ENCODE measurements at places on chromosomes 7 and 10.

DNA sequence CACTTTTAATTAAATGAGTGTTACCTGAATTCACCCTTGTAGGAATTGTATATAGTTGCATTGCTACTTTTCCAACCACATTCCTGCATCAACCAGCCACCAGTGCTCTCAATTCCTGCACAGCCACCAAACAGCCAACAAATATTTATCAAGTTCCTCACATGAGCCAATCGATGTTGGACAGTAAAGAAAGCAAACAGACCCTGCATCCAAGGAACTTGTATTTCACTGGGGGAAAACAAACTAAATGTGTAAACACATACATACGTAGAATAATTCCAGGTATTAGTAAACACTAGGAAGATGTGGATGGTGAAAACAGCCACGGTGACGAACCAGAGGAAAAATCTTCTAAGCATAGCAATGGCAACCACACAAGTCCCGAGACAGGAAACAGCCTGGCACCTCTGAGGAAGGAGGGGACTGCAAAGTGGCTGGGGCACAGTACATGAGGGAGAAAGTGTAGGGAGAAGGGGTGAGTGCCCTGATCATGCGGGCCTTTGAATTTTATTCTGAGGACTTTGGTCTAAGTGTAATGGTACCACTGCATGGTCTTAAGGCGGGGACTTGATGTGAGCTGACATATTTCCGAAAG, 111.2 kb downstream of the XRCC2 start:
- no peak for DNase-seq

- DNase-seq, result no peak
Measured at GRCh38 chr10:2856598-2856997, 210.8 kb upstream of the PFKP start.

- DNase-seq, result no peak
Measured at GRCh38 chr10:103517234-103518085, 24.0 kb downstream of the NEURL1 start.

DNA sequence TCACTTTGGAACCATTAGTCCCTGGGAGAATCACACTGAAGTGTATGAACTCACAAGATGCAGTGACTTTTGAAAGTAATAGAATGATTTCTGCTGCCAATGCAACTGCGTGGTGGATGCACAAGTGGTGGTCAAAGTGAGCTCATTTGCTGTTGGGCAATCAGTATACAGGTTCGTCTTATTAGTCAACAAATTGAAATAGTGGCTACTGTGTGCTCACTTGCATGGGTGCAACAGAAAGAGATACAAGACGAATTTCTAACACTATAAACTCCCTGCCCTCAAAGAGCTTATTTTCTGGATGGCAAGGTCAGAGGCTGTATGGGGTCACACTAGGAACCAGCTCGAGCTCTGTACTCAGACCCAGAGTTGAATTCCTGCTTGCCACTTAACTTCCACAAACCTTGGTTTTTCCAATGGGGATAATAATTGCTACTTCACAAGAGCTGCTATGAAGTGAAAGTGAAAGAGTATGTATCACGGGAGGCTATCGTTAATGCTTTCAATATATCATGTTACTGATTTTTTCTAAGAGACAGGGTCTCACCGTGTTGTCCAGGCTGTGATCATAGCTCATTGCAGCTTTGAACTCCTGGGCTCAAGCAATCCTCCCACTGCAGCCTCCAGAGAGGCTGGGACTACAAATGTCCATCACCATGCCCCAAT, 8.3 kb upstream of the BCL7B start:
- DNase-seq, result no peak

- no peak for DNase-seq
Measured at GRCh38 chr7:88357294-88357693, 50.6 kb upstream of the STEAP4 start.

GRCh38 chr10:92970301-92971070, 90.1 kb upstream of the CYP26C1 start:
- no peak for DNase-seq

DNA sequence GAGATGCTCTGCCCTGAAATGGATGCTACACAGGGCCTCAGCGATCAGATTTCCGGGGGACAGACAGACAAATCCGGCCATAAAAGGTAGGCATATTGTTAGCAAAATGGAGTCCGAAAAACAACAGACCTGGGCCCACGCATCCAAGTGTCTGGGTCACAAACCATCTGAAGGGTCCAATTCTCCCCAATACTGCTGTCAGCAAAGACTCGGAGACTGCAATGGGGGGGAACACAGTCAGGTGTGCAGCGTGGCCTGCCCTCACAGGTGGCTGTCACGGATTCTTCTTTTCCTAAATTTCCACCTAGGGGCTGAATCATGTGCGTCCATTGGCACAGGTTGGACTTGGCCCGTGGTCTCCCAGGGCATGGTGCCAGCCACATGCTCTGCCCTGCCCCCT, 12.9 kb downstream of the PKD1L1 start:
- DNase-seq, result no peak

DNA sequence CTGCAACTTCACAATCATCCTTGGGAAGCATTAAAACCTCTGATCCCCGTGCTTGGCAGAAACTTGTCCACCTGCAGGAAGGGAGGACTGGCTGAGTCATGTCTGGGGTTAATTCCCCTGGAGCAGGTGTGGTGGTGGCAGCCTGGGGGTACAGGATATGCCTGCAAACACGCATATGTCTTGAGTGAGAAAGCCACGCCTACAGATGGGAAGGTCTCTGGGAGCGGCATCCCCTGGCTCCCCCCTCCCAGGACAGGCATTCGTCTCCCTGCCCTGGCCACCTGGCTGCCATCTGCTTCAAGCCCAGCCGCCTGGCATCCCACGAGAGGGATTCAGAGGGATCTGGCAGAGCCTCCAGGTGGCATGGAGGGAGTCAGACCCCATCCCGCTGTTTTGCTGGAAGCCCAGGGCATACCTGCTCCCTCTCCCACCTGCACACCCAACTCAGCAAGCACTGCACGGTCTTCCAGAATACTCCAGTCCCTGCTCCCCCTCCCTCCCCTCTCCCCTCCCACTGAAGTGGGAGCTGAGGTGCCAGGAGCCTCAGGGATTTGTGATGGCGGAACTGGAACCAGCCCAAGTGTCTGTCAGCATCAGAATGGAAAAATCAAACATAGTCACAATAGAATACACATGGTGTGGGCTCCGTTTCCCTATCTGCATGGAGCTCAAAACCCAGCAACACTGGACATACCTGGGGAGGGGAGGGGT, 61.0 kb downstream of the CAMK2B start:
- no peak for DNase-seq

GRCh38 chr7:23628370-23628769, 31.2 kb downstream of the CCDC126 start:
- no peak for DNase-seq

GRCh38 chr10:69387500-69387899, 29.2 kb downstream of the TACR2 start:
- no peak for DNase-seq

GRCh38 chr7:74183142-74183541, 9.0 kb downstream of the EIF4H start:
- no peak for DNase-seq
